ENCODE measurements at places on chromosomes 6 and 20.

GRCh38 chr6:30151580-30151979 lies 9.4 kb downstream of the TRIM10 start:
- DNase-seq, result no peak

- DNase-seq, result no peak
Observed at GRCh38 chr6:16129623-16130401, 926 bp downstream of the MYLIP start.

DNA sequence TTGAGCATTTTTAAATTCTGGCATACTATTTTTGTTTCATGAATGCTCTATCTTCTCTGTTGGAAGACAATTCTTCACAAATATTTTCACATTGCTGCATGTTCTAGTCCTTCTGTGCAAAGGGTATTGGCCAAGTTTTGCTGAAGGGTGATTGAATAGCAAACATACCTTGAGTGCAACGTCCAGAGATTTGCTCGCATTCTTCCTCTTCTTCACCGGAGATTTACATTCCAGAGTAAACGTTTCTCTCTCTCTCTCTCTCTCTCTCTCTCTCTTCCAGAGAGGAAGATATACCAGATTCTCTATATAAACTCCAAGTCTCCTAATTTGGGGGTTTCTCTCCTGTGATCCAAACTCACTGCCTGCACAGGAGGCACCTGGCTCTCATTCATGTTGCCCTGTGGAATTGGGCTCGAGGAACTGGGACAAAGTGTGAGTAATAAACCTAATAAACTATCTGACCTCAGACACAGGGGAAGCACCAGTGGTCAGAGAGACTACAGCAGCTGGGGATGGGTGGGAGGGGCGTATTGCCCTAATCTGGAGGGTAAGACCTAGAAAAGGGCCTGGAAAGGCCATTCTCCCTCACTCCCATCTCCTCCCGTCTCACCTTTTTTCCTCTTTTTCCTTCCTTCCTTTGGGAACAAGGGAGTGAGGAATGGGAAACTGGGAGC lies 1.1 kb upstream of the TREML1 start:
- DNase-seq, result no peak

- DNase-seq, result no peak
Observed at GRCh38 chr6:83735461-83735860, 26.6 kb upstream of the SNAP91 start.
